ENCODE measurements at places on chromosomes 2 and 18. TPM values are rescaled to one million over a fixed set of nuclear protein-coding genes. Genes with fewer than 3 reads are reported as not detected.
A peak's percentile ranks its signal among the peaks of the same experiment; 100 is the strongest.

- peak; percentile 4 for DNase-seq
Observed at GRCh38 chr2:128640845-128641360, 322.2 kb upstream of the HS6ST1 start.

Gene GCFC2
- 34.6 TPM for total RNA-seq

- DNase-seq, result no peak
Observed at GRCh38 chr2:200744201-200744602, 67.5 kb upstream of the BZW1 start.

- no peak for DNase-seq
Observed at GRCh38 chr18:57561728-57562423, 24.6 kb downstream of the FECH start.

GRCh38 chr2:138910427-138910826, 130.2 kb upstream of the NXPH2 start:
- no peak for DNase-seq

DNA sequence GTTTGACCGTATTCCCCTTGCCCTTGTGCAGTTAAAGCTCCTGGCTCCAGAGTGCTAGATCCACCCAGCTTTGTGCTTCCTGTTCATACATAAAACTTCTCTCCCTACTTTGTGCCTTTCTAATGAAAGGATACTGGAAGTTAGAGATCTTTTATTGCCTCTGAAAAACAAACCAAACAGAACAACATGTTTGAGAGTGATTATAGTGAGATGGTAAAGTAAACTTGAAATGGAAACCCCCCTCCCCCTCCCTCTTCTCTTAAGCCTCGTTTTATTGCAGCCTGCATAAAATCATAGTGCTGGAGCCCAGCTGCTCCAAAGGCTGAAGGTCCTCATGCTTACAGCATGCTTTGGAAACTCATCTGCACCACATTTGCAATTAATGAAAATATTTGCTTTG, 125.1 kb downstream of the TANC1 start:
- no peak for DNase-seq

DNA sequence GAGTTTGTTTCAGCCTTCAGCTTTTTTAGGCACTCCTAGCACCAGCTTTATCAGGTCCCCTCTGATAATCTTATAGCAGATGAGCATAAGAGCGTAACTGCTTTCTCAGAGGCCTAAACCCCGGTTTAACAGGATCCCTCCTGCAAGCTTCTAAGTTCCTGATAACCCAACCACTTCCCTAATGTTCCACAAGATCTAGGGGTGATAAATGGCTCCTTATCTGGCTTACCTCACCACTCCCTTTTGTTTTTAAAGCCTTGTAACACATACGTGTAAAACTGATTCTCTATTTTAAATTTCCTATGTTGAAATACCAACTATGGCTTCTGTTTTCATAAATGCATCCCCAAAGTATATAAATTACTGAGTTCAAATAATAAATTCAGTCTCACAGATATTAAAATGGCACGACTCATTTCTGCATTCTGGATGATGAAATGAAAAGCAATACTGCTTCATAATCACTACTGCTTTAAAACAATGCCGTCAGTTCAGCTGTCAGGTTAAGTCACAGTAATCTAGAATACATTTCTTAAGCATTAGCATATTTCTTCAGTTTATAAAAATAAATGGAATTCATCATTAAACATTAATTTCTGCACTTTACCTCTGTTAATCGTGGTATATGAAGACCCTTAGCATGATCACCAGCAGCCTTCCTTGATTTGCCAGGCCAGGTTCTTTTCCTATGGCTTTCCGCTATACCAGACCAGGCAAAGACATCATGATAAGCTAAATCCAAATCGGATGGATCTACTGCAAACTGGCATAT, 126.3 kb downstream of the C2orf74 start:
- DNase-seq, result no peak

GRCh38 chr2:70525032-70525431, 28.6 kb downstream of the TGFA start:
- no peak for DNase-seq

DNA sequence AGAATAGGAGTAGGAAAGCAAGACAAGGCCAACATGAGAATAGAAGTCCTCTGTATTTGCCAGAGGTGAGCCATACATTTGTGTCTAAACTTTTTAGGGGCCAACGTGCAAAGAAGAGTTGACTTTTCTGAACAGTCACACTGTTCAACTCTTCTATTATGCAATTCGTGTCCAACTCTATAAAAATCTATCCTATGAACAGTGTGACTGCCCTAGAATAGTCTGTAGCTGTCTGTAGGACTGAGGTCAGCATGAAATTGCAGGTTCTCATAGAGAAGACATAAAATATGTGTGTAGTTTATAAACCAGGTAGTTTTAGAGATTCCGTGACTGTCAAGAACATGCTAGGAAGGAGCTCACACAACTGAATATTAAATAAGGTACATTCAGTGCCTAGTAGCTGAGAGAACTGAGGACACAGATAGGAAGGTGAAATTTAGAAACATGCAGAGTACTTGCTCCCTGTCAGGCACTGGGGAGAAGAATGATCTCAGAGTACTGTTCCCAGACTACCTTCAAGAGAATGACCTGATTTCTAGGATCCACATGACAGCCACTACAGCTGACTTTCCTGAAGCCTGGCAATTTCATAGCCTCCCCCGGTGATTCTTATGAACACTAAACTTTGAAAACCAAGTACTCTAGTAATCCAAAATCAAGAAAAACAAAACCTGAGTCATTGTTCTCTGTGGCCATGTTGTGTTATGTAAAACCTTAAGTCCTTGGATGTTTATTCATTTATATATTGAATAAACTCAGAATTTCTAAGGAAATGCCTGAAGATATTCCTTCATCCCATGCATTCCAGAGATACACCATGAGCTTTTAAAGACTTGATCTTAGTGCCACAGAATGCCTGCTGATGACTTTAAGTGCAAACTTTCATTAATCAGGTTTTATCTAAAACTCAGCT, 201.5 kb upstream of the BOD1L2 start:
- DNase-seq, result no peak

DNA sequence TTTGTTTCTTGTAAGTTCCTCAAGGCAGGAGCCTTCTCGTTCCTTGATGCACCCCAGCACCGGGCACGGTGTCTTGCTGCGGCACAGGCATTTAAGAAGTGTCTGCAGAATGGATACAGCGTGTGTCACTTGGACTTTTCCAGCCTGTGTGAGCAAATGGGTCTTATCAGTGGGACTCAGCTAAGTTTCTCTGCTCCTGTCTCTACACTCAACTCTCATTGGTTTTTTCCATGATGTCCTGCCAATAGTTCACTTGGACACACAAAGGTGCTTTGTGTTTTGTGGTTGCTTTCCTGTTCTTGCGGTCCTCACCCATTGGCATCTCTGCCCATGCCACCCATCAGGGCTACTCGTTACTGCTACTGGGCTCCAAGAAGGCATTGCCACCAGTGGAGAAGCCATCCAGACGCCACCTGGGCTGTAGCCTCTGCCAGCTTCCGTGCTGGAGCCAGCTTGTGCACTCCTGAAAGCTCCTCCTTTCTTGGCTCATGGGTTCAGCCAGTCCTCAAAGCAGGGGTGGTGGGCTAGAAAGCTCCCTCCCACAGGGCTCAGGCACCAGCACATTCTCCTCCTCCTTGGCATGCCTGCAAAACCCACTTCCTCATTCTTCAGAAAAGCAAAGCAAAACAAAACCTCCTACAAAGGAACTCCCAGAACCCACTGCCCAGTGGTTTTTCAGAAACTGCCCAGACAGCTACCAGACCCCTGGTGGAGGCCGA, 41.4 kb downstream of the IL1R2 start:
- DNase-seq, result no peak

Gene ALPI
- not detected for total RNA-seq

Gene DCAF17
- total RNA-seq, result 22.4 TPM

DNA sequence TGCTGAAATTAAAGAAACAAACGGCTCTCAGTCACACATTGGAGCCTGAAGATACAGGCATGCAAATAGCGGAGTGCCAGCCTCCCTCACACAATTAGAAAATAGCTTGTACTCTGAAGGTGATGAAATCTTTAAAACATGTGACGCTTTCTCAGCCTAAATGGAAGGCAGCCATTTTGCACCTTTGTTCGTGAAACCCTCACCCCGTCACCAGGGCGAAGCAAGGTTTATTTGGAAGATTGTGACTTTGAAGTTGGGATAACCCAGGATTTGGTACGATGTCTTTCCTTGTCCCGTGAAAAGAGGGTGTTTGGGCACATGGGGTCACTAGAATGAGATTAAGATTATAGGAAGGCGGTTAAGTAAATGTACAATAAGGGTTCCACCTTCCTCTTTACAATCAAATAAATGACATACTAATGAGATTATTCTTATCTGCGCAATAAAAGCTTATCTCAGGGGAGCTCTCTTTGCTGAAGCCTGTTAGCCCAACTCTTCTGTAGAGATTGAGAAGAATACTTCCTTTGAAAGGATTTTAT, 4.2 kb downstream of the SH3BP4 start:
- DNase-seq, result no peak

GRCh38 chr2:191056228-191056627, 42.3 kb upstream of the STAT1 start:
- no peak for DNase-seq

GRCh38 chr2:31071741-31072140, 66.5 kb downstream of the GALNT14 start:
- DNase-seq, result no peak

Gene LOXHD1
- total RNA-seq, result 0.14 TPM

- DNase-seq, result no peak
Observed at GRCh38 chr2:128524183-128524582, 205.5 kb upstream of the HS6ST1 start.

DNA sequence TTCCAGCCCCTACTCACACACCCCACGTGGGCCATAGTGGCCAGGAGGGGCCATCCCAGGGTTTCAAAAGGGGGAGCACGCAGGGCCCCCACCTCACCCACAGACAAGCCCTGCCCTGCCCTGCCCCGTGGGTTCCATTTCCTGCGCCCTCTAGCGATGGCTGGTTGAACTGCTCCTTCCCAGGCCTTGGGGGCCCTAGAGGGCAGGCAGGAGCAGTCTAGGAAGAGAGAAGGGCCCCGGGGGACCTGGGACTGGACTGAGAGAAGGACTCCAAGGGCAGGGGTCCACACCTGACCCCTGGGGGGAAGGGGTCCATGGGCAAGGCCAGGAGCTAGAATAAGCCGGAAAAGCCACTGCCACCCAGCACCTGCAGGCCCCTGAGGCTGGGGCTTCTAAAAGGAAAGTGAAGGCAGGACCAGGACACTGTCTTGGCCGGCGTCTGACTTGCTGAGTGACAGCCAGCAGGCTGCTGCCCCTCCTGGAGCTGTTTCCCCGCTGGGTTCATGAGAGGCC, 10.1 kb downstream of the CYP26B1 start:
- peak; percentile 32 for DNase-seq

GRCh38 chr2:203484266-203485112, 50.6 kb downstream of the RAPH1 start:
- DNase-seq, result no peak

Gene EPB41L3
- total RNA-seq, result 59.9 TPM

Gene EGR4
- 0.36 TPM for total RNA-seq

DNA sequence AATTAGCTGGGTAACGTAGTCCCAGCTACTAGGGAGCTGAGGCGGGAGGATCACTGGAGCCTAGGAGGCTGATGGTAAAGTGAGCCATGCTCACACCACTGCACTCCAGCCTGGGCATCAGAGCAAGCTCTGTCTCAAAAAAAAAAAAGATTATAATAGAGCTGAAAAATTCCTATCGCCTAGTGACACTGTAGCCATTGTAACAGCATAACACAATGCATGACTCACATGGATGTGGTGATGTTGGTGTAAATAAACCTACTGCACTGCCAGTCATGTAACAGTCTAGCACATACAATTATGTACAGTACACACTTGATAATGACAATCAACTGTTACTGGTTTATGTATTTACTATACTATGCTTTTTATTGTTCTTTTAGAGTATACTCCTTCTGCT, 39.6 kb downstream of the MGAT4A start:
- DNase-seq, result no peak

Gene ACVR1C
- total RNA-seq, result 0.14 TPM

DNA sequence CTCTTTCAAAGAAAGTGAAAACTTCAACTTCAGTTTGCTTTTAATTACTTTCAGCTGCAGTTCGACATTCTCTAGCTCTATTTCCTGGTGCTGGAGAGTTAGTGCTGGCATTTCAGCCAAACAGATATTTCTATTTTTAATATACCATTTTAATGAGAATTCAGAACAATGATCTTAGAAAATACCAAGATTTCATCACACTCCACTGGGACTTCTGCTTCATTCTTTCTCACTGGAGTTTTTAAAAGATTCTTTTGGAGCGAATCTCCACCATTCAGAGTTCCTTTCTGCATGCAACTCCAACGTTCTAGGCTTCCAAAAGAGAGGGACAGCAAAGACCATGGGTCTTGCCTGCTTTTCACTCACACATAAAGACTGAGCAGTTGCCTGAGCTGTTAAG, 94.2 kb downstream of the CABLES1 start:
- DNase-seq, result no peak

Gene RNMT
- 52.5 TPM for total RNA-seq

- DNase-seq, result no peak
Observed at GRCh38 chr2:226411205-226411604, 388.4 kb downstream of the IRS1 start.

DNA sequence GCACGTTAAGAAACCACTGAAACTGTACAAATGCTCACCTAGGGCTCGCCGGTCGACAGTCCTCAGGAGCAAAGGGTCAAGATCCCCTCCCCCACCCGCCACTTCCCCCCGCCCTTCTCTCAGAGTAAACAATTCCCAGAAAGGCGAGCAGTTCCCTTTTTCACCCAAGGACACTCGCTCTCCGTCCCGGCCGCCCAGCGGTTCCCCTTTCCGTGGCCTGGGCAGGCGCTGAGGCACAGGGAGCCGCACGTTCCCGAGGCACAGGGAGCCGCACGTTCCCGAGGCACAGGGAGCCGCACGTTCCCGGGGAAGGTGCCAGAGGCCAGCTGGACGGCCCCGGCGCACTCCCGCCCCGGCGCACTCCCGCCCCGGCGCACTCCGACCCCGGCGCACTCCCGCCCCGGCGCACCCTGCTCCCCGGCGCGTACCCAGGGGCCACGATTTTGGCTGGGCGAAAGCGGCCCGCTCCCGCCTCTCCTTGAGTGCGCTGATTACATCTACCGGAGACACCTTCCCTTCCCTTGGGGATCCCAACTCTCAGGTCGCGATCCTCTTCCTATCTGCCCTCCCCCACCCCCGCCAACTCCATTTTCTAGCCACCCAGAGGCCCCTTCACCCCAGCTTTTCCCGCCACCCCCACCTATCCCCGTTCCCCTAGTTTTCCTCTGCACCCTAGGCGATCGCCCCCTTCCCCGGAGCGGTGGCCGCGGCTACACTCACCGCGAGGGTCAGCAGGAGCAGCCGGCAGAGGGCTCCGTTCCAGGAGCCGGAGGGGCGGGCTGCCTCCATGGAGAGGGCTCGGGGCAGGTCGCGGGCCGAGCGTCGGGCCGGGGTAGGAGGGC, 817 bp downstream of the DSC2 start:
- peak; percentile 58 for DNase-seq

Measured in mesothelial cell of epicardium (in vitro differentiated cells).